Activated CD4-positive, alpha-beta T cell treated with anti-CD3 and anti-CD28 coated beads, Interleukin-2, amount 50 U/mL, for 24 hours (primary cell): ENCODE measurements at places on chromosomes 7 and 10.

GRCh38 chr10:129799942-129800341 lies 164.1 kb downstream of the EBF3 start:
- DNase-seq = no peak

- DNase-seq = no peak
Measured at GRCh38 chr7:69751026-69751425, 152.8 kb downstream of the AUTS2 start.

DNA sequence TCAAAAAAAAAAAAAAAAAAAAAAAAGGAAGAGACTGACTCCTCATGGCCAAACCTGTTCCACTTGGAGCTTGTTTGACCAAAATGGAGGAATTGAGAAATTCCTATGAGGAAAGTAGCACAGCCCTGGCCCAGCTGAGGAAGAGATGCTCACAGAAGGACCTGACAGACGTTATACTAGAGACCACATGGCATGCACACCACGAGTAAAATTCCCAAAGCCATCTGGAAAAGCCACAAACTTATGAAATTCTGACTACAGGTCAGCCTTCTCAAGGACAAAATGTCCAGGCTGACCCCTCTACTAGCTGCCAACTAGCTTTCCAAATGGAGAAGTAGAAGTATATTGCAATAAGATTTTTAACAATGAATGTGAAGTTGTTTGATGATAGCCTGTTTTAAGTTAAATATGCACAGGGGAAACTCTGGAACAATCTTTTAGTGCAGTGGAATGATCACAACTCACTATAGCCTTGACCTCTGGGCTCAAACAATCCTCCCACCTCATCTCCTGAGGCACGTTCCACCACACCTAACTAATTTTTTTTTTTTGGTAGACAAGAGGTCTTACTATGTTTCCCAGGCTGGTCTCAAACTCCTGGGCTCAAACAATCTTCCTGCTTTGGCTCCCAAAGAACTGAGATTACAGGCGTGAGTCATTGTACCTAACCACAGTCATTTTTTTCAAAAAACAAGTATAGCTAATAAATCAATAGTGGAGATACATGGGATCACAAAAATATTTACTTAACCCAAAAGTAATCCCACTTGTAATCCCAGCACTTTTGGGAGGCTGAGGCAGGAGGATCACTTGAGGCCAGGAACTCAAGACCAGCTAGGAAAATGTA lies 75.7 kb downstream of the AKR1D1 start:
- no peak for DNase-seq

GRCh38 chr7:114086537-114086913 lies 167.7 kb upstream of the PPP1R3A start:
- no peak for DNase-seq

DNA sequence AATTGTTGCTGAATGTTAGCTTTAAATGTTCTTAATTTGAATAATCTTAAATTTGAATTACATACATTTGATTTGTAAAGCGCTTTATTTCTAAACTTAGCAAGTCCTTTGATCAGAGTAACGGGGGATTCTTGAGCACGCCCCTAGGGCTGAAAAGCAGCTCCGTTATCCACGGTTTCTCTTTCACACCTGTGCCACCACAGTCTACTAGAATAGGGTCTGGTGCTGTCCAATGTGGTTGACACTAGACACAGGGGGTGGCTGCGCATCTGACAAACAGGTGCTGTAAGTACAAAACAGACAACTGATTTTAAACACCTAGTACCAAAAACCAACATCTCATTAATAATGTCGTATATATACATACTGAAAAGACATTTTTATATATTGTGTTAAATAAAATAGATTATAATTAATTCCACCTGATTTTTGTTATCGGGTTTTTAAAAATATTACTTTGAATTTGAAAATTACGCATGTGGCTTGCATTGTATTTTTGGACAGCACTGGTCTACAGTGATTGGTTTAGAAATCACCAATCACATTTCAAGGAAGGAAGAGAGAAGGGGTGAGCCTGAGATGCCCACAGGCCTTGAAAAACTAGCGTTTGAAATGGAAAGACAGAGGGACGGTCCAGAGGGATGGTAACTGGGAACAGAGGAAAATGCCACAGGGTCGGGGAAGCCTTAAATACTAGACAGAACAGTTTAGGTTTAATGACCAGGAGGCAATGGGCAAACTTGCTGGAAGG lies 7.3 kb downstream of the SEPHS1 start:
- DNase-seq = no peak

GRCh38 chr7:146772601-146773000 lies 656.0 kb downstream of the CNTNAP2 start:
- DNase-seq = no peak

DNA sequence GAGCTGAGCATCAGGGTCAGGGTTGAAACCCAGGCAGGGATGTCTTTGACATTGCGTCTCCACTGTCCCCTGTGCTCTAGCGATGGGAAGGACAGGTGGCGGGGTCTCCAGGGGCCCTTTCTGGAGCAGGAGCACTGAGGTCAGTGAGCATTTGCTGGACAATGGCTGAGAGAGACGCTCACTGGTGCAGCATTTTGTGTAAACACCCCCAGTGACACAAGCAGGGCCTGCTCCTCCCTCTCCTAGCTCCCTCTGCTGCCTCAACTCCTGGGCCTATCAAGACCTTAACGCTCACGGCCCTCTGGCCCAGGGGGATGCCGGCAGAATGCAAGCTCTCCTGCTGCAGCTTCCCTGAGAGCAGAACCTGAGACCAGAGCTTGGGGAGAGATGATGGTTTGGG lies 17.4 kb upstream of the INMT start:
- DNase-seq = no peak

GRCh38 chr7:74312418-74313028 lies 23.3 kb downstream of the CLIP2 start:
- DNase-seq = no peak

DNA sequence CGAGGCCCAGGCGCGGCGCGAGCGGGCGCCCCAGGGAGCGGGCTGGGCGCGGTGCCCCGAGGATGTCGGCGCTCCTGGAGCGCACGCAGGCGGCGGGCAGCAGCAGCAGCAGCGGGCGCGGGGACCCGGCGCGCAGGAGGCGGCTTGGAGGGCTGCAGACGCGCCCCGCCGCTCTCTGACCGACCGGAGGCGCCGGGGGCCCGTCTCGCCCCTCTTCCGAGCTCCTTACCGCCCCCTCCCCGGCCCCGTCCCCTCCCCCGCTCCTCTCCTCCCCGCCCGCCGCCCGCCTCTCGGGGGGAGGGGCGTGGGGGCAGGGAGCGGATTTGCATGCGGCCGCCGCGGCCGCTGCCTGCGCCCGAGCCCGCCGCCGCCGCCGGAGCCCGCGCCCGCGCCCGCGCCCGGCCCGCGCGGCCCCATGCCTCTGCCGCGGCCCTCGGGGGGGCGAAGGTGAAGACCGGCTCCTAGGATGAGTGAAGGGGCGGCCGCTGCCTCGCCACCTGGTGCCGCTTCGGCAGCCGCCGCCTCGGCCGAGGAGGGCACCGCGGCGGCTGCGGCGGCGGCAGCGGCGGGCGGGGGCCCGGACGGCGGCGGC lies at the start of gene NRG3:
TSS of gene NRG3 (plus strand) at position 320 of the 592 bp plus-strand sequence.
- DNase-seq = no peak

DNA sequence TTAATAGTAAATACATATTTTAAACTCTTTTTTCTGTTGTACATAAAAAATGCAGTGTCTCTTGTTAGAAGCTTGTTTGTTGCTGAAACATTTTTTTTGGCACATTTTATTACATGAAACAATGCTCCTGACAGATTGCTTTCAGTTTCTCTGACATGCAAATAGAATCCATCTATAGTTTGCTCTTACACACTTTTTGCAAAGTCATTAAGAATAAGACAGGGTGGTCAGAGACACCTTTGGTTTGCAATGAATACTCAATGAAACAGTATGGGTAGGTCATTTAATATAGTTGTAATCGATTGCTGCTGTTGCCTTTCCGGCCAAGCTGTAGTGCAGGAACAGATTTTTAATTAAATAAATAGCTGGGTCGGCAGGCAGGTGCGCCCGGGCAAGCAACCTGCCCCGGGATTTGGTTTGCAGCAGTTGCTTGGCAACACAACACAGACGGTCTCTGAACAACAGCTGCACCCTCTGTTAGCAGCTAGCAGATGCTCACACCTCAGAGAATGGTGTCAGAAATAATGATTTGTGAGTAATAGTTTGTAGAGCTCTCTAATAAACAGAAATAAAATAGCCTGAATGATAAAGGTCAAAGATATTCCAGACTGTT lies 115.7 kb upstream of the CACNA2D1 start:
- DNase-seq = no peak

GRCh38 chr10:12834721-12835120 lies 166.8 kb downstream of the CCDC3 start:
- DNase-seq = no peak

DNA sequence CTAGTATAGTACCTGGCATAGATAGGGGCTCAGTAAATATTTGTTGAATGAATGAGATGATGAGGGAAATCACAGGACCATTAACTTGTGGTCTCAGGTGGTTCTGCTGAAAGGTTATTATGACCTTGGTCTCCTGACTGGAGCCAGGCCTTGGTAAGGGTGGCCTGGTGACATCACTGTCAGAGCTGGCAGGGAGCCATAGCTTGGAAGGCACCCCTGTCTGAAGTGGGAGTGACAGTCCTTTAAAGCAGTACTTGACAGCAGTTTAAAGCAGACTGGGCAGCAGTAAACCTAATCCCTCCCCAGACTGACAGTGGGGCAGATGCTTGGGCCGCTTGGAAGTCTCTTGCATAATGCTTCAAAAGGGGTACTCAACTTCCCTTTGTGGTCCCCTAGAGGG lies 13.4 kb downstream of the DPCD start:
- DNase-seq = no peak

DNA sequence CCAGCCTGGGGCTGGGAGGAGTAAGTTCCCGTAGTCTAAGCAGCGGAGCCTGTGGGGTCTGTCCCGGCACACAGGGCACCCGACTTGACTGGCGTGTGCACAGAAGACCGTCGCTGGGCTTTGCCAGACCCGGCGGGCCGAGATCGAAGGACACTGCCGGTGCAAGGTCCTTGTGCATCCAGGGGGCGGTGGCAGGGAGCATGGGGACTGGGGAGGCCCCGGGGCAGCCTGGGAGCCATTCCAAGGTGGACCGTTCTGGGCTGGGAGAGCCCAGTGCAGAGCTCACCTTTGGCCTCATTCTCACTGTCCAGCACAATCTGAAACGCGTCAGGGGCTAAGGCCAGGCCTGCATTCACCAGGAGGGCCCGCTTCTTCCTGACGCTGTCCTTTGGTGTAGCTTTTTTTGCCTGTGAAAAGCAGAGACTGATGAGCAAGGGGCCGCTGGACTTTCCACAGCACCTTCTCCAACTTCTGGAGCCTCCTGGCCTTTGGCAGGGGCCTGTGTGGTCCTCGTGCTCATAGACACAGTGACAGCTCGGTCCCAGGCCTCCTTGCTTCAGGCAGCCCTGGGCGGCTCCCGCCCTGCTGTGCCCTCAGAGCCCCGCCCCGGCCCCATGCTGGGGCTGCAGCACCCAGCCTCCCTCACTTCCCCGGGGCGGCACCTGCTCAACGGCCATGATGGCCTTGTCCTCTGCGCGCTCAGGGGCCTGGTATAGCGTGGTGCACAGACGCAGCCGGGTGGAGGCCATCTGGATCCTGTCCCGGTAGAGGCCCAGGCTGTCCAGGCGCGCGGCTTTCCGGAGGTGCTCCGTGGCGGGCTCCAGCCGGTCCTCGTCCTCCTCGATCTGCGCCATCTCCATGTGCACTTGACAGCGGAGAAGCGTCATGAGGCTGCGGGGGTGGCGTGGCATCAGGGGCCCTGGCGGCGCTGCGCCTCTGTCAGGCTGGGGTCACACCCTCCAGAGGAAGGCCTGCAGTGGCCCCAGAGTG lies 20.3 kb downstream of the CFAP46 start:
- no peak for DNase-seq

DNA sequence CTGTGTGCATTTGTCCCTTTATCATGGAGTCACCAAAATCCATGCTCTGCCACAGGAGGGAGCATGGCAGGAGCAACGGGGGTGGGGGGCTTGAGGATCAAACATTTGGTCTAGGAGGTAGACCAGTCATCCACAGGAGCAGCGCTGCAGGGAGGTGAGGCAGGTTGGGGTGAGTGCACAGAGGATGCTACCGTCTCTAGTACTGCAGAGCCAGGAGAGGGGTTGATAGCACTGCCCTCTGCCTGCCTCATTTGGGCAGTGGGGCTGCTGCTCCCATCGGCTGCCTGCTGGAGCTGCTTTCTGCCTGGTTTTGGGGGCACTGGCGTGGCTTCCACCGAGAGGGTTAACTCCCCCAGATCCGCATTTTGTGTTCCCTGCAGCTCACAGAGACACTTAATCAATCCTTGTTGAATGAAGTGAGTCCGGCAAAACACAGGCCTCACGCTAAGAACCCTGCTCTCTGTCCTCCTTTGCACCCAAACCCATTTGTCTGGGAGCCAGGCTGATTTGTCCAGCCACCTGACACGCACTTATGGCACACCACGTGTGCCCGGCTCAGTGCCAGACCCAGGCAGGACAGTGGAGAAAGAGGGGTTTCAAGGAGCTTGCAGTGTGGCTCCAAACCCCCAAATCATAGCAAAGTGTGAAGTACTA lies 527.1 kb upstream of the FOXK1 start:
- DNase-seq = no peak

DNA sequence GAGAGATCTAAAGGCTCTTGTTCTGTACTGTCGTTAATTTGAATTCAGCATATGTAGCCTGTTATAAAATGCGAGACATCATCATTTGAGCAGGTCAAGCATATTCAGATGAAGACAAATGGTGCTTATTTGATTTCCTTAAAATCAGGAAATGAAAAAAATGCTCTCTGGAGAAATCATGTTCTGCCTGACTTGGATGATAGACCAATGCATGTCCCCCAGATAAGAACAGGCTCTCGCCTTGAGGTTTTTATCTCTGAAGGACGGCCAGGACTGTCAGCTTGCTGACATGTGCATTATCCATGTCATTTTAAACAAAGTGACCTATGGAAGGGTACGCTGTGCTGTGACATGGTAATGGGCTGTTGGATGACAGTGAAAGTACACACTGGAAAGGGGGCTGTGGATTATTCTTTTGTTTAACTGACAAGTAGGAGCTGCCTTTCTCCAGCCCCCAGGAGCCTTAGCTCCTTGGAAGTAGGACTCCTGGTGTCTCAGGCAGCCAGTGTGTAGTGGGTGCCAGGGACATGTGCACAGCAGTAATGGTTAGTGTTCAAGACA lies 695.1 kb upstream of the GALNT17 start:
- no peak for DNase-seq

GRCh38 chr7:132687016-132687415 lies 110.7 kb upstream of the PLXNA4 start:
- DNase-seq = no peak

DNA sequence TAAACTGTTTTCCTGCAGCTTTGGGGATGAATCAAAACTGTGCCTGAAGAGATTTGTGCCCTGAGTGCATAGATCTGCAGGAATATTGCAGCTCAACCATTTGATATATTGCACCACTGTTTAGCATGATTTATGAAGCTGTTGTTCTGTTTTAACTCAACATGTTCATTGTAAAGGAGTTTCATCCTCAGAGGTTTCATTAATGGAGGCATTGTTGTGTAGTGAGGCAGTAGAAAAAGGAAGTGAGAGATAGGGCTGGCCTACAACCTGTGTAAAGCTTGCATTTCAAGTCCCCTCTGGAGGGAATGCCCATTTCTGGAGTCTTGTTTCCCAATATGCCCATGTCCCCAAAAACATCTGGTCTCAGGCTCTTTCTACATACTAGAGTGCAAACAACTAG lies 67.5 kb downstream of the DNAJC12 start:
- no peak for DNase-seq
